ENCODE measurements at places on chromosomes 16 and 17. TPM values are rescaled to one million over a fixed set of nuclear protein-coding genes. Genes with fewer than 3 reads are reported as not detected.

SETD6 gene
- 28.0 TPM for total RNA-seq

DRC7 gene
- total RNA-seq, result 15.9 TPM

- H3K4me1 ChIP-seq, result peaks cover 49% of the 10 kb centered on the region
- peaks cover 14% of the 10 kb centered on the region for H3K36me3 ChIP-seq
- H3K27me3 ChIP-seq, result no peaks in the 10 kb centered on the region
- H3K27ac ChIP-seq, result peak overlapping the region; percentile 91
- H3K4me3 ChIP-seq, result peak overlapping the region; percentile 80
- peak; percentile 51 for DNase-seq
Observed at GRCh38 chr17:75875182-75875939, 3.0 kb downstream of the TRIM47 start.

DNA sequence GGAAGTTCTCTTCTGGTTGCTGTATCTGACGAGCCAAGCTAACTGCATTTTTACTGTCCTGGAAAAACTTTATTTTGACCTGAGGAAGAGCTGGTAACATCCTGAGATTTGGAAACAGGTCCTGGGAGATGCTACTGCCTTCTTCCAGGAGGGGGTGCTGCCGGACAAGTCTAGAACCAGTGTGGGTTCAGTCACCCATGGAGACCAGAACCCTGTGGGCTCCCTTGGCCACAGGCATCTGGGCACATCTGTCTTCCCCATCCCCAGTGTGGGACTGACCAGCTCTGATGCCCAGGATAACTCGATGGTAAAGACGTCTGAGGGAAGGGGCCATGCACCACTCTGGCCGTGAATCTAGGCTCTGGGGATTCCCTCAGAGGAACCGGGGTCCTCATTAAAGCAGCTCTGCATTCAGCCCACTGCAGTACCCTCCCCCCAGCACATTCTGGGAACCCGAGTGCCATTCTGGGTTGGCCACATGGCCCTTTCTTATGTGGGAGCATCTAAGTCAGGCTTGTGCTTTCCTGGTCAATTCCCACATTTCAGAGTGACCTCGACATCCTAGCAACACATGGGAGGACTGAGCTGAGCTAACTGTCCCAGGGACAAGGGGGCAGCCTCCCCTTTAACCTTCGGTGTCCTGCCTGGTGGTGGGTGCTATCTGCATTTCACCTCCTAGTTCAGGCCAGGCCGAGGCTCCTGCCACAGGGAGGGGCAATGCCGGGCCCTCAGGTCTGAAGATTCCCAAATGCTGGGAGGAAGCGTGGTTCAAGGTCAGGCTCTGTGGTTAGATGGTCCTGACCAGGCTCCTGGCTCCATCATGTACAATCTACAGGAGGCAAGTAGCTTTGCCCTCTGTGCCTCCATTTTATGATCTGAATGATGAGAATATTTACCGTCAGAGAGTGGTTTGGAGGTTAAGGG, 6.4 kb downstream of the C16orf86 start:
- no peaks in the 10 kb centered on the region for H3K27me3 ChIP-seq
- H3K4me1 ChIP-seq, result peaks cover 62% of the 10 kb centered on the region
- peaks cover 4% of the 10 kb centered on the region for H3K36me3 ChIP-seq
- peak overlapping the region; percentile 88 for H3K27ac ChIP-seq
- no peak for DNase-seq
- no peak overlapping the region for H3K4me3 ChIP-seq

TMEM95 gene
- 1.0 TPM for total RNA-seq

KRTAP1-1 gene
- not detected for total RNA-seq

All from upper lobe of left lung (tissue), 6 donors.